Adrenal gland (tissue), 19 donors: ENCODE measurements at places on chromosomes 6 and 20.

DNA sequence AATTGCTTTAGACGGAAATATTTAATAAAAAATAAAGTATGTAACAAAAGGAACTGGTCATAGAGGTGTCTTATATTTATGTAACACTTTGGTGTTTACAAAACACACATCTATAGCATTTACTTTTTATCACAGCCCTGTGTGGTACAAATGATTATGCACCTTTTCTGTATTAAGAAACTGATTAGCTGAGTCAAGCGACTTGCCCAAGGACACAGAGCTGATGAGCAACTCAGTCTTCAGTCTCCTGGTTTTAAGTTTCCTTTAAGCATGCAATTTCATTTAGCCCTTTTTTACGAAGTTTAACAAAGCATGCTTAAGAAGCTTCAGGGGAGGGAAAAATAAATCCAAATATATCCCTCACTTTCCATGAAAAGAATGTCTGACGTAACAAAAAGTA is 2.5 kb downstream of the DCDC2 start:
- H3K27ac ChIP-seq = no peak overlapping the region
- DNase-seq = no peak
- no peaks in the 10 kb centered on the region for H3K27me3 ChIP-seq
- H3K4me1 ChIP-seq = peaks cover 9% of the 10 kb centered on the region
- no peaks in the 10 kb centered on the region for H3K36me3 ChIP-seq
- H3K4me3 ChIP-seq = no peak overlapping the region

- no peaks in the 10 kb centered on the region for H3K4me1 ChIP-seq
- no peaks in the 10 kb centered on the region for H3K36me3 ChIP-seq
- H3K4me3 ChIP-seq = no peak overlapping the region
- no peak overlapping the region for H3K27ac ChIP-seq
- no peaks in the 10 kb centered on the region for H3K27me3 ChIP-seq
These were observed 413.2 kb downstream of the CDH26 start for GRCh38 chr20:60371384-60371783.

DNA sequence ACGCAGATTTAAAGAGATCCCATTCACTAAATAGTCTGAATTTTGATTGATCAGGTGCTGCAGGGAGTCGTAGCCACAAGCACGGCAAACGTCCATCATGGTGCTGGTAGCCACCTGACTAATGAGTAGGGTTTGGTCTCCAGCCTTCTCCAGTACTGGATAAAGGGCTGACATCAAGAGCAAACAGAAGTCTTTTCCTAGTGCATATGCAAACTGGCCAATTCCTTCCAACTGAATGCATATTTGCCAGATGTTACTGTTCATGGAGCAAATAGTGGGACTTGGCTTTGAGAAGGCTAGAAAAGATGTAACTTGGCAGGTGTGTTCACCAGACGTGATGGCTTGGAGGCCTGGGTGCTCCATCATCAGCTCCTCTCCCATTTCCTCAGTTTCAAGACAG is 21.6 kb downstream of the TTI1 start:
- no peak for DNase-seq
- H3K36me3 ChIP-seq = no peaks in the 10 kb centered on the region
- H3K27ac ChIP-seq = no peak overlapping the region

GRCh38 chr6:127547904-127548649 is 28.9 kb upstream of the C6orf58 start:
- no peaks in the 10 kb centered on the region for H3K4me1 ChIP-seq
- H3K36me3 ChIP-seq = no peaks in the 10 kb centered on the region

DNA sequence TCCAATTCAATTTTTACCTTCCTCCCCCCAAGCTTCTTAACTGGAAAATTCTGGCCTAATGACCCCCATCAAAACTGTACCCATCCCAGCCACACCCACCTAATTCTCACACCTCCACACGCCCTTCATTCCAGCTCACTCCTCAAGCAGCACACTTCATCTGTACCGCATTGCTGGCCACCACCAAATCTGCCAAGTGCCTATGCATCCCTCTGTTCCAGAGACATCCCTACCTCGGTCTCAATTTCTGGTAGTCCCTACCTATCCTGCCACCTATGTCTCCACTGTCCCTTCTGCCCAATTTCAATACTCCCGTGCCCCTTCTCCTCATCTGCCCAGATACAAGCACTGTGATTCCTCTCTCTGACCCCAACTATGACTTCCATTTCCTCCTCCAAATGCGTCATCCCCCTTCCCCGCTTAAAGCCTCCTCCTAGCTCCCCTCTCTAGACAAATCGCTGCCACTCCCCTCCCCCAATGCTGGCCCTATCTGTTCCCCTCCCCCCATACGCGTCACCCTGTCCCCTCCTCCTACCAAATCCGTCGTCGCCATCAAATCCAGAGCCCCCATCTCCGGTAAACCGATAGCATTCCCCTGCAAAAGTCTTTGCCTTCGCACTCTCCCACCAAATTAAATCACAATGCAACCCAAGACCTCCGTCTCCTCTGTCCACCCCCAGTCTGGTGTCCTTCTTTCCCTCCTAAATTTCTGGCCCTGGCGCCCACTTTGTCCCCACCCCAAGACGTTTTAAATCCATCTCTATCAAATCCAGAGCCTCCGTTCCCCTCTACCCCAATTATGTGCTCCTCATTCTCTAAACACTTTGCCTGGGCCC is 1.2 kb downstream of the MTCH1 start:
- H3K4me1 ChIP-seq = peaks cover 60% of the 10 kb centered on the region
- DNase-seq = peak; percentile 91
- H3K27ac ChIP-seq = peak overlapping the region; percentile 100
- H3K27me3 ChIP-seq = no peaks in the 10 kb centered on the region

DNA sequence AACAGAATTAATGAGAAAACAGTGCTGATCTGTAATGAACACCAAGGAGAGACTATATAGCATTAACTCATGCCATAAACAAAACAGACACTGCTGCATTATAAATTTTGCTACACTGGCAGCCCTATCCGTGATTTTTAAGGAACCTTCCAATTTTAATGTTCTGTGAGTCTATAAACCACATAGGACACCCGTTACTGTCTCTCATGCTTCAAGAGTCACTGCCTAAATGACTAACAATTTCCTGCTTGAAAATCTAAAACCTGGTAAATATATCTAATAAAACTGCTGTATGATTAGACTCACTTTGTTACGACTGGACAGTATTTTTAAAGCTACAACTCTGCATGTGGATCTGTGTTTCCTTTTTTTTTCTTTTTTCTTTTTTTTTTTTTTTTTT is 8.7 kb downstream of the CHD6 start:
- no peak for DNase-seq
- no peak overlapping the region for H3K27ac ChIP-seq
- no peaks in the 10 kb centered on the region for H3K27me3 ChIP-seq
- H3K4me3 ChIP-seq = no peak overlapping the region

GRCh38 chr20:57795342-57795697 is 85.5 kb upstream of the PMEPA1 start:
- no peak overlapping the region for H3K27ac ChIP-seq
- no peaks in the 10 kb centered on the region for H3K36me3 ChIP-seq
- DNase-seq = no peak
- H3K4me1 ChIP-seq = no peaks in the 10 kb centered on the region
- H3K27me3 ChIP-seq = no peaks in the 10 kb centered on the region

DNA sequence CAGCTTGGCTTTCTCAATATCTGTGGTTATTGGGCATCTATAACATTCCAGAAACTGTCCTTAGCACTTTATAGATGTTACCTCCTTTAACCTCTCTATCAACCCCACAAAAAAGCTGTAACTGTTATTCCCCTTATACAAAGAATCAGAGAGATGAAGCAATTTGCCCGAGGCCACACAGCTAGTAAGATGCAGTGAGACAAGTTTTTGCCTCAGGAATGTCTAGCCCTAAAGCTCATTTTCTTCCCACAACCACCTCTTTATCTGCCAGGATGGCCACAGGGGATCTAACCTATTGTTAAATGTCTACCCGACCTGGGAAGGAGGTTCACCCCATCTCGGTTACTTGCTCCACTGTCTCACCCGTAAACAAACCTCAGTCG is 31.9 kb upstream of the TCP11 start:
- no peak for DNase-seq
- H3K4me1 ChIP-seq = no peaks in the 10 kb centered on the region
- no peaks in the 10 kb centered on the region for H3K27me3 ChIP-seq
- no peak overlapping the region for H3K4me3 ChIP-seq
- H3K27ac ChIP-seq = no peak overlapping the region

- H3K4me1 ChIP-seq = peaks cover 60% of the 10 kb centered on the region
- H3K27me3 ChIP-seq = no peaks in the 10 kb centered on the region
- no peak overlapping the region for H3K4me3 ChIP-seq
- no peaks in the 10 kb centered on the region for H3K36me3 ChIP-seq
These were observed 51.5 kb downstream of the SLC23A2 start for GRCh38 chr20:4949833-4950178.

DNA sequence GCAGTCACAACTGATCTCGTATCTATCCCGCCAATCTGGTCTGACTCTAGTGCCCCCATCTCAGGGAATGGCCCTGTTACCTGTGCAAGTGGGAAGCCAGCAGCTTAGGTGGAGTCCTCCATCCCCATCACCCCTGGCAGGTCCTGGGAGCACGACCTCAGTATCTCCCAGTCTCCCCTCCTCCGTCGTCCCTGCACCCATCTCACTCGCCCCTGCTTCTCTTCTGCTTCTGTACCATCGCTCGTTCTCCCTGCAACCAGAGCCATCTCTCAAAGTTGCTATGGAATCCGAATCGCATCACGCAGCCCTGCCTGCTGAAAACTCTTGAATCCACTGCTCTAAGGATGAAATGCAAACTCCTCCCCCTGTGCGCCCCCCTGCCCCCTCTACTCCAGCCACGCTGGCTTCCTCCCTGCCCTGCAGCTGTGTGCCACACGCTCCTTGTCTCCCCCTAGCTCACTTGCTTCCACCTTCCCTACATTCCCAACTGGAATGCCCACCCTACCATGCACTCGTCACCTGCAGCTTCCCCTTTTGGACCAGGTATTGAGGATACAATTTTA is 64.0 kb upstream of the PTGIS start:
- DNase-seq = no peak
- H3K27me3 ChIP-seq = no peaks in the 10 kb centered on the region
- no peak overlapping the region for H3K4me3 ChIP-seq
- peaks cover 48% of the 10 kb centered on the region for H3K4me1 ChIP-seq
- H3K27ac ChIP-seq = peak overlapping the region; percentile 81

GRCh38 chr6:117547688-117548621 is 54.4 kb downstream of the GOPC start:
- H3K27ac ChIP-seq = no peak overlapping the region
- DNase-seq = peak; percentile 77
- H3K36me3 ChIP-seq = no peaks in the 10 kb centered on the region

DNA sequence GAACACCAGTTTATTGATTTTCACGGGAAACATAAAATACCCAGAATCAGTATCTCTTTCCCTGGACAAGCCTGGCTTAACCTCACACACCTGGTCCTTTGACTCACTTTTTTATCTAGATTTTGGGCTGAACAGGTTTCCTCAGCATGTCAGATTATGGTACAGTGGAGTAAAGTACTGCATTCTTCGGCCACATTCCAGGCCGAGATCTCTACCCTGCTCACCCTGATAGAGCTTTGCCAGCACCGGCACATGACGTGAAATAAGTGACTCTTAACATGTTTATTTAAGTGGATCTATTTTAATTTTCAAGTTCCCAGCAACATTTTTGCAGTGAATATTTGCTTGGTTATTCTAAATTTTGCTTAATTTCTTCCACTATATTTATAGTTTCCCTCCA is 79.0 kb upstream of the POPDC3 start:
- peaks cover 11% of the 10 kb centered on the region for H3K27me3 ChIP-seq
- DNase-seq = no peak
- no peak overlapping the region for H3K27ac ChIP-seq
- H3K4me1 ChIP-seq = no peaks in the 10 kb centered on the region

DNA sequence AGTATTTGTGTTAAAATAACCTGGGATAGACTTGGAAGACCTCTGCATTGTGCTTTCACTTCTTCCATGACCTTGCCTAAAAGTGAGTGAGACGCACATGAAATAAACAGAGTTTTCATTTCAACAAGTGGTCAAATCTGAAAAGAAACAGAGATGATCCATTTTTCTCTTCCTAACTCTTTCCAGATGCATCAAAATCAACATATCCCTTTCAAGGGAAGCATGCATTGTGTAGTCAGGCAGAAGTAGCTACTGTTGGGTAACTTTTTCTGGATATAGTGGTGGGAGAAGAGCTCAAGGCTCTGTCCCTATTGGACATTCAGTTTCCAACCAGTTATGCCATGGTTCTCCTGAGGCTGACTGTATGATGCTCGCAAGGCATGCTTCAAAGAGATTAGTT is 233.0 kb upstream of the JAG1 start:
- no peak overlapping the region for H3K27ac ChIP-seq
- H3K36me3 ChIP-seq = no peaks in the 10 kb centered on the region
- no peaks in the 10 kb centered on the region for H3K27me3 ChIP-seq
- no peak for DNase-seq

GRCh38 chr6:1201547-1202200 is 110.2 kb upstream of the FOXQ1 start:
- no peak overlapping the region for H3K27ac ChIP-seq
- no peaks in the 10 kb centered on the region for H3K36me3 ChIP-seq
- no peaks in the 10 kb centered on the region for H3K27me3 ChIP-seq
- no peak for DNase-seq
- H3K4me1 ChIP-seq = no peaks in the 10 kb centered on the region

- H3K4me3 ChIP-seq = no peak overlapping the region
- H3K36me3 ChIP-seq = no peaks in the 10 kb centered on the region
- no peak overlapping the region for H3K27ac ChIP-seq
- no peaks in the 10 kb centered on the region for H3K27me3 ChIP-seq
- no peak for DNase-seq
These were observed 512.0 kb downstream of the CDKAL1 start for GRCh38 chr6:21046276-21046675.

DNA sequence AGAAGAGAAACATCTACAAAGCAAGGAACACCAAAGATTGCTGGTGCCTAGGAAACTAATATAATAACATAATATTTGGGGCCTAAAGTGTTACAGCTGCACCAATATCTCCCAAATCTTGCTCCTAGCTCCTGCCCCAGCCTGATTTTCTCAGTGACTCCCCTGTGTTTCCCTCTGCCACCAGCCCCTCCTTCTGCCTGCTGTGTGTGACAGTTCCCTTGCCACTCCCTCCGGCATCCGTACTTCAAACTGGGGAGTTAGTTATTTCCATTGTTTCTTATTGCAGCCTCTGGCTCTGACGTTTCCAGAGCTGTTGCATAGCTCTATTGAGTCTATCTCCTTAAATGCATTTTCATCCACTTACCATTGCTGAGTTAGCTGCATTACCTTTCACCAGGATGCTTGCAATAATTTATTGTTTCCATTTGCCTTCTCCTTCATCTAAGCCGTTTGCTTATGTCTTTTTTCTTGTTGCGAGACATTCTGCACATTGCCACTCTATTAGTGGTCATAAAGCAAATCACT is 43.1 kb downstream of the ESR1 start:
- H3K36me3 ChIP-seq = no peaks in the 10 kb centered on the region
- H3K27ac ChIP-seq = no peak overlapping the region
- no peak overlapping the region for H3K4me3 ChIP-seq
- H3K27me3 ChIP-seq = no peaks in the 10 kb centered on the region
- no peaks in the 10 kb centered on the region for H3K4me1 ChIP-seq
